Spleen (tissue), 13 donors: ENCODE measurements at places on chromosomes 3 and 15.

DNA sequence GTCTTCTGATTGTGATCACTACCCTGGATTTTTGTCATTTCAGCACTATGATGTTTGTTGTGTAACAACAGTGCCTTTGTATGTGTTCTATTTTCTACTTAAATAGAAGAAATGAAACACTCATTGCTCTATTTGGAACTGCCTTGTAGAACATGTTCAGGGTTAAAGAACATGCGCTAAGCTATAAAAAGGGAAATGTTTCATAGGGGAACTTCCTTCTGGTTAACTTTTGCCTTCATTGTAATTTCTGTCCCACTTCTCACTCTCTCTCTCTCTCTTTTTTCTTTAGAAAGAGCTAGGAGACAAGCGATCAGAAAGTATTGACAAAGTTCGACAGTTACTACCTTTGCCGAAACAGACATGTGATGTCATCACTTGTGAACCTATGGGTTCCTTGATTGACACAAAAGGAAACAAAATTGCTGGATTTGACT is at the start of gene P2RY12:
P2RY12 (minus strand) TSS at position 13 of the 434 bp plus-strand sequence. CDS start 45,908 bp downstream, outside the sequence.
- no peak for DNase-seq

DNA sequence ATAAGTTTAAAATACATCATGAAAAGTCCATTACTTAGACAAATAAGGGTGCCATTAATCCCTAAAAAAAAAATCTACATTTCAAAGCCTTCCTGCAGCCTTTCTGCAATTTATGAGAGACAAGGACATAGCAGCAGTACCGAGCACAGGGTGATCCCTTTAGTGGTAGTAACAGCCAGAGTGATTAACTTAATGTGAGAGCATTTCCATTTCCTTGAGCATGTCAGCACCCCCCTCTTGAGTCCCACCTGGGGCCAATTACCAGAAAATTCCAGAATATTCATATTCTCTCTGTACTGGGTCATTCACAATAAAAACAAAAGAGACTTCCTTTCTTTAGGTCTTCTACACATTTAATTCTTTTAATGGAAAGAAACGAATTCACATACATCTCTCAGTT is 546.9 kb upstream of the CCDC54 start:
- DNase-seq, result no peak

GRCh38 chr15:59237119-59237855 is 30.6 kb downstream of the LDHAL6B start:
- no peak for DNase-seq

- no peak for DNase-seq
Measured at GRCh38 chr3:58169371-58169770, 41.4 kb downstream of the DNASE1L3 start.

- no peak for DNase-seq
Measured at GRCh38 chr15:35496585-35496984, 49.4 kb downstream of the DPH6 start.

DNA sequence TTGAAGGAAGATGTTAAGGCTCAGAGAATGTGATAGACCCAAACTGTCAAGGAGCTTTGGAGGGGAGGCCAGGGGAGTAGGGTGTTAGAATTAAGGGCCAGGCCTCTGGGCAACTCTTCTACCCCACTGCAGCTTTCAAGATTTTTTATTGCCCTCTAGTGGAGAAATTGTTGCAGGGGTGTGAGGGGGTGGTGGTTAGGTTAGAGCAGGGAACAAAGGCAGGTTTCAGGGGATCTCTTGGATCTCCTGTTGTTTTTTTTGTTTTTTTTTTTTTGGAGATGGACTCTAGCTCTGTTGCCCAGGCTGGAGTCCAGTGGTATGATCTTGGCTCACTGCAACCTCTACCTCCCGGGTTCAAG is 1.4 kb upstream of the SEC13 start:
- DNase-seq, result no peak

DNA sequence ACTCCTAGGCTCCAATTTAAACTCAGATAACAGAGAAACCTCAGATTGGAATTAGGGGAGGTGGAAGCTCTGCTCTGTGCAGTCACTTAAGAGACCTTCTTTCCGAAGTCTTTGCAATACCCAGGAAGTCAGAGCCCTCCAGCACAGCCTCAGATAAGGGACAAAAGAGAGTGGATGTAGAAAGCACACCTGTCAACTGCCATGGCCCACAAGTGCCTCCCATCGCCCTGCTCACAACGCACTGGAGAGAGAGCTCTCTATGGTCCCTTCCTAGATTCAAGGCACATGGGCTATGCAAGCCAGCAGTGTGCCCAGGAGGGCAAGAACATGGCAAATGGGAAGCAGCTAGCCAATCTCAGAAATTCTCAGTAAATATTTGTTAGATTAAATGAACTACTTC is 47.3 kb upstream of the TBL1XR1 start:
- DNase-seq, result no peak

GRCh38 chr3:168884353-168884903 is 779.1 kb downstream of the MECOM start:
- DNase-seq, result no peak

DNA sequence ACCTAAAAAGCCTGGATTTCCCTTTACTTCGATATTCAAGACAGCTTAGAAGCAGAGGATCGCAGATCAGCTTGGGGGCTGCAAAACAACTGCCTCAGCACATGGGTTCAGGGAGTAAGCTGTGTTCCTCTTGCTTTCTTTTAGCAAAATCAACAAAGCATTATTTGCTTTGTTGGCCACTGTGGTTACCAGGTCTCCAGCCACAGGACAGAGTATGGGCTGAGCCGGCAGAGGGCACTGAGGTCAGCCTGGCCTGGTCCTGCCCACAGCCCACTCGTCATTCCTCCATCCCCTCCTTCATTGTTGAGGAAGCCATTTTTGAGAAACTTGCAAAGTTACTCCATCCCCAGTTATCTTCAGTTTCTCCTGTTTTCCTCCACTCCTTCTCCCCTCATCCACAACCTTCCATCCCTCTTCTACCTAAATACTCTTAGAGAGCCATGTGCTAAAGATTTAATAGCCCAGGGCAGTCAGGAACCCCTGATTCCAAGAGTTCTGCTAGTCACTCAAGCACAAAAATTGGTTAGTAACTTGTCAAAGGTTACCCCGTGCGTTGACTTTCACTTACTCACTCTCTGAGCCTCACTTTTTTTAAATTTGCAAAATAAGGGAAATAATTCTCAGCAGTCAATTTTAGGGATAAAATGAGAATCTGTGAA is 60.0 kb upstream of the HES1 start:
- DNase-seq, result no peak

GRCh38 chr3:114627770-114628169 is 333.9 kb downstream of the TIGIT start:
- DNase-seq, result no peak

DNA sequence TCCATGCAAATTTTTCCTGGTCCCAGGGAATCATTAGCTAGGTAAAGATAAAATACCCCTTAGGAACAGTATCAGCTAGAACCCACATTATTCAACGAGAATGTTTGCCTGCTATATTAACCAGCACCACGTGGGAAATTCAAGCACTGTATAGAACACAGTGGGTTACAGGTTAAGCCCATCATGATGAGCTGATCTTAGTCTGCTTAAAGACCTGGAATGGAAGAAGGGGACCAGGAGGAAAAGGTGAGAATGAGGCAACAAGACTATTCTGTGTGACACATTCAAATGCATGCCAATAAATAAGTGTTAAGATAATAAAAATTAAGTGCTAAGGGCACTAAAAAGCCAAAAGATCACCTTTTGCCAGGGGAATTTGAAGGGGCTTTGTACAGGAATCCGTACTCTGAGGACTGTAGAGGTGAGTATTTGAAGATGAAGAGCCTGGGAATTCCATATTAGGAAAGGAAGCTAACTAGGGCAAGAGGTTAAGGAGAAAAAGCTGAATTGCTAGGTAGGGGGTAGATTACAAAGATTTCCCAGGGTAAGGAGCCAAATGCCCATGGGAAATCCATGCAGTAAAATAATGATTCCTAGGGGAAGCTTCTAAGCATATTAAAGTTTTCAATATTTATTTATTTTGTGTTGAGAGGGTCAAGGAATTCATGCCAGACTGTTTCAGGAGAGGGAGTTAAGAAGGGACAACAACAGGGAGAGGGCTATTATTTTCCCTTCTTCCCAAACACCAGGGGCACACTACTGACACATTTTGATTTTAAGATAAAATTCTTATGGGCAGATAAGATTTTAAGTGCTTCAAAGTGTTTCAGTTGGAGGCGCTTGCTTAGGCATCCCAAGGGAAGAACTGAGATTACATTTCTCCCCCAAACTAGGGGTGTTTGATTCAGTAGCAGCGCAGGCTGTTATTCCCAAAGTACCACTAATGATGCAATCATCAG is 2.3 kb upstream of the MED12L start:
- DNase-seq, result no peak

DNA sequence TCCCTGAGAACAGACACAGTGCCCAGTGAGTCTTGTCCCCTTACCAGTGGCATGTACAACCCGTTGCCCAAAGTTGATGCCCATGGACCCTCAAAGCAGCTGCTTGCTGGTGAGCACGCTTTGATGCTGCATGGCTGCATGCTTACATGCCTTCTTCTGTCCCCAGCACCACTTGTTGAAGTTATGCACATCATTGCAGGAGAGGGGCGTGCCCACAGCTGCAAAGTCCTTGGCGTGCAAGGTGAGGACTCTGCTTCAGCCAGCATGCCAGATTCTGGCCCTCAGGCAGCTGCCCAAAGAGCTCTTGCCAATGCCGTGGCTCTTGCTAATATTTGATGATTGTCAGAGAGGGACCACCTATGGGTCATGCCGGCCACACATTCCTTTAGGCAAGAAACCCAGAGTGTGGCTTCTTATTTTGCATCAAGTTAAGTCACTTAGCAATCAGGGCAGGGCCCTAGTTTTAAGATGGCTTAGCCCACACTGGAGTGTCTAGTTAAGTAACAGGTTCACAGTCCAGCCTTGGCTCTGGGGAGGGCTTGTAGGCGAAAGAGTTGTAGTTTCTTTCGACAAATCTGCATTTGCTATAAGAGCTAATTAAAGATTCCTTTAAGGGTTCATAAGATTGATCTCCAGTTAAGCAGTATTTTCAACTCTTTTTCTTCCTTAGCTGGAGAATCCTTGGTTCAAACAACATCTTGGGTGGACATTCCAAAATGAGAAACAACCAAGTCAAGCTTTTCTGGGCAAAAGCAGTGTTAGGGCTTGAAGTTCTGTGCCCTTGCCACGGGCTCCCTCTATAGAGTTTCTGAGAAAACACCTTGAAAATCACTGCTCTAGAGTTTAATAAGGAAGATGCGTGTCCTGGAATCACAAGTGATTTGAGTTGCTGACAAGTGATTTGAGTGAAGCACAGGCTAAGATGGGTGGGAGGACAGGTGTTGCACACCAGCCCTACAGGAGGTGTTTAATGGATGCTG is 128.6 kb downstream of the SLCO3A1 start:
- DNase-seq, result no peak

DNA sequence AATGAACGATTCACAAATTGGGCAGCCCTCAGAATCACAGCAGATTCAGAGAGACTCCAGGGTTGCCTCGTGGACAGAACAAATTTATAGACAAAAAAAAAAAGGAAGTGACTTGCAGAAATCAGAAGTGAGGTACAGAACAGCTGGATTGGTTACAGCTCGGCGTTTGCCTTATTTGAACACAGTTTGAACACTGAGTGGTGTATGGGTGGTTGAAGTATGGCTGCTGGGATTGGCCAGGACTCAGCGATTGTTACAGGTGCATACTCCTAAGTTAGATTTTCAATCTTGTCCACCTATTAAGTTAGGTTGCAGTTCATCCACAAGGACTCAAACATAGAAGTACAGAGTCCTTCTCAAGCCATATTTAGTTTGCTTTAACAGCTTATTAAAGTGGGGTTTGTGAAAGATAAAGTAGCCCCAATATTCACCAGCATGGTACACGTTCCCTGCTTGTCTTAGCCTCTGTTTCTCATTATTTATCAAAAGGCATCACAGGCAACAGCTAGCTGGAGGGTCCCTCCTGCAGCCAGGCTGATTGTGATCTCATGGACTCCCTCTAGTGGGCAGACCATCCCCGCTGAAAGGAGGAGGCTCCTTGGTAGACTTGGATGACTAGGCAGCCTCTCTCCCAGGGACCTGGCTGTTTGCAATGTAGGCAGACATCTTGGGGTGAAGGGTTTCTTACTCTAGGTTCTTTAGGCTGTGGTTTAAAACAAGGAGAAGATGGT is 17.6 kb upstream of the ALDH1L1 start:
- no peak for DNase-seq

DNA sequence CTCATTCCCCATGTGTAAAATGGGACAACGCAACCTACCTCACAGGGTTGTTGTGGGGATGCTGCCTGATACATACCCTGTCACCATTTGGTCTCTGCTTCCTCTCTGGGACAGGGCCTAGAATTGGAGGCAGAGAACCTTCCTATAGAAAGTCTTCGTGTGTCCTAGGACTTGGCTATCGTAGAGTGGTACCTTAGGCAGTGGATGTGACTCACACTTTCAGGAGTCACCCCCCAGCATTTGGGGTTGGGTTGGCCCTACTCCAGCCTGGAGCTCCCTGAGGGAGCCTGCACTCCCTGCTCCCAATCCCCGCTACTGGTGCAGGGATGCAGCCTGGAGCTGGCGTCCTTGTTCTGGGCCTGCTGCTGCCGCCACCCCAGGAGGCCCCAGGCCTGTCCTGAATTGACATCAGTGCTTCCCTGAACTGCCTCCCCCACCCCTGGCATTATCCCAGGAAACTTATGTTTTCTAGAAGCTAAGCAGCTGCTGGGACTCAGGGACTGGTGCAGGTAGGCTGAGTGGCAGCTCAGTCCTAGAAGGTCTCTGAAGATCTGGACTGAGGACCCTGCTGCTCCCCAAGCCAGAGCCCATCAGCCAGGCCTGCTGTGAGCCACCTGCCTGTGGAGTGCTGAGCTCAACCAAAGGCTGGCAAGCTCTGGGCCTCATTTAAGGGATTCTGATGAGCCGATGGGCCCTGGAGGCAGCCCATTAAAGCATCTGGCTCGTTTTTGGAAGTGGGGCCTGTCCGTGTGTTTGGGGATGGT is 9.9 kb downstream of the C15orf39 start:
- no peak for DNase-seq

DNA sequence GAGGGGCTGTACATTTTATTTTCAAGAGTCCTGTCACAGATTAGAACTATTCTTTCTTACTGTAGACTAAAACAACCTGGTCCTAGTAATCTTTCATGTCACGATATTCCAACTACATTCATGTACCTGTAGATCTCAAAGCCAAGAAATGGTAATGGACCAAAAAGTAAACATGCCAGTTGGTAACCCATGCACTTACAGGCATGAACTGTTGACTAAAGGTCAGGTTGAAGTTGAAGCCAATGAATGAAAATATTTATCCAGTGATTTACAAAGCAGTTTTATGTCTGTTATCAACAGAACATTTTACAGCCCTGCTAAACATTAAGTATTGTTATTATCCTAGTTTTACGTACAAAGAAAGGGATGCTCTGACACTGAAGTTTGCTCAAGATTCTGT is 25.3 kb downstream of the LRRC57 start:
- DNase-seq, result no peak

GRCh38 chr3:183285318-183285717 is 32.3 kb downstream of the B3GNT5 start:
- no peak for DNase-seq
